ENCODE measurements at places on chromosomes 16 and 17.

GRCh38 chr17:28018439-28019070, 23.9 kb upstream of the NLK start:
- DNase-seq = no peak

- no peak for DNase-seq
Observed at GRCh38 chr16:54503011-54503855, 216.6 kb upstream of the IRX3 start.

DNA sequence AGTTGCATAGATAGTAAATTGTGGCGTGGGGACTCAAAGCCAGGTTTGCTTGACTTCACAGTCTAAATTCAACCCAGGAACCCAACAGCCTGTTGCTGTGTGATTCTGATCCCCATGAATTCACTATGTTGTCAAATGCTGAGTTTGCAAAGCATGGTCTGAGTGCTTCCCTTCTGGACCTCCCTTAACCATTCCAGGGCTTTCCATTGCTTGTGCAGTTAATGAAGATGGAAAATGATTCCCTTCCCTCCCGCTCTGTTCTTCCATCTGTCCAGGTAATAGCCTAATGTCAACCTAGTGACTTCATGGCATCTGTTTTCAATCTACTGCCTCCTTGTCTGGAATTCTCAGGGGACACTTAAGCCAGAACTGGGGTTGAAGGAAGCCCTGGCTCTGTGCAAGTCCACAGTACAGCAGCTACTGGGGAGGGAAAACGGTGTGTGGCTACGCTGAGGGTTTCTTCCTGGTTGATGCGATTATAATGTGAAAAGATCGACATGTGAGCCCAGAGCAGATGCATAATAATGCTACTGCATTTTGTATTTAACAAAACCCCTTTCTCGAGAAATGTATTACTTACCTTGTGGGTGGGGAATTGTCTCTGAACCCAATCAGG, 206.7 kb downstream of the CDH13 start:
- DNase-seq = no peak

GRCh38 chr17:33874617-33875060, 380.4 kb upstream of the CCL2 start:
- no peak for DNase-seq

Measured in NCI-H1105 treated with DMSO at 0.1 percent for 48 hours (cell line).